ENCODE measurements at places on chromosomes 7 and 10. TPM values are rescaled to one million over a fixed set of nuclear protein-coding genes. Genes with fewer than 3 reads are reported as not detected.

DNA sequence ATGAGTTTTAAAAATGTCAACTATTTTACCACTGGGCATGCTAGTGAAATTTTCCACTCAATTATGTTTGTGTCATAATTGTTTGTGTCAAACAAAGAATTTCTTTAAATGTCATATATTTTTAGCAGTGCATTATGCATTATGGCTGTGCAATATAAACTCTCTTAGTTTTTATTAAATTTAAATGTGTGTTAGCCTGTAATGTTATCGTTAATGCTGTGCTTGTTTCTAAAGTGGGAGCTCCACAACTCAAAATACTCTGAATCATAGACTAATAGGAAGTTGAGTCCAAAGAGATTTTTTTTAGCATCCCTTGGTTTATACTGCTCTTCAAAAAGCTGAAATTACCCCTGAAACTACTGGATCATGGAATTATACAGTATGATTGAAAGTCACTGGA, 26.8 kb downstream of the GNAI1 start:
- no peak for DNase-seq

The DGKI gene
- 4.0 TPM for total RNA-seq

DNA sequence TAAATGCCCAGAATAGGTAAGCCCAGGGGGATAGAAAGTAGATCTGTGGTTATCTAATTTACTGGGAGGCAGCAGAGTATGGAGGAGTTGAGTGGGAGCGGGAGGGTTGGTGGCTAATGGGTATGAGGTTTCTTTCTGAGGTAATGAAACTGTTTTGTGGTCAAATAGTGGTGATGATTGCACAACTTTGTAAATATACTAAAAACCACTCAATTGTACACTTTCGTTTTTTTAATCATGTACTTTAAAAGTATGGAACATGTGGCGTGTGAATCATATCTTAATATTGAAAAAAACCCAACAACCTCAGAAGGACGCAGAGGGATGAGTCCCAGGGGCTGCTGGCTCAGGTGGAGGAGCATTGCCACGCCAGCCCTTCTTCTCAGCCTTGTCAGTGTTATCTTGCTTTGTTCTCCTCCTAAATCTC, 118.1 kb downstream of the WDR11 start:
- DNase-seq = peak; percentile 58

The TUBB8 gene
- total RNA-seq = not detected

GRCh38 chr7:141654551-141654950, 47.4 kb downstream of the DENND11 start:
- peak; percentile 49 for DNase-seq

DNA sequence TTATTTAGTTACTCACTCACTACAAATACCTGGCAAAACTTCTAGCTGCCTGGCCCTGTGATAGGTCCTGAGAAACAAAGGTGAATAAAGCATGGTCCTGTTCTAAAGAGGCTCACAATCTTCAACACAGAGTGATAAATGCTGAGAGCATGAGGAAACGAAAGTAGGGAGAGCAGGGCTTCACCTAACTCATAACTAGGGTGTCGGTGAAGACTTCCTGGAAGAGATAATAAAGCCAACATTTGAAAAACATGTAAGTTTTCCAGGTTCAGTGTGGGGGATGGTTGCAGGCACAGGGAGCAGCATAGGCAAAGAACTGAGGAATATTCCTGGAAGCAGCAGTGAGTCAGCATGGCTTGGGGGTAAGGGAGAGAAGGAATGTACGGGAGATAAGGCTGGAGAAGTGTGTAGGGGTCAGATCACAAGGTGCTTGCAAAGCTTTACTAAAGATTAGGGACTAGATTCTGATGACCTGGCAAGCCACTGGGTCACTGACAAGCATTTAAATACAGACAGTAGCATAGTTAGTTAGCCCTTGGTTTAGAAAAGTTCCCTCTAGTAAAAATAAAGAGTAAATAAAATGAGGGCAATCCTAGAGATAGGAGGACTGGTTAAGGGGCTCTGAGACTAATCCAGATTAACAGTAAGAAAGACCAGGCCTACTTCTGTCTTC, 5.1 kb downstream of the KEL start:
- peak; percentile 42 for DNase-seq

DNA sequence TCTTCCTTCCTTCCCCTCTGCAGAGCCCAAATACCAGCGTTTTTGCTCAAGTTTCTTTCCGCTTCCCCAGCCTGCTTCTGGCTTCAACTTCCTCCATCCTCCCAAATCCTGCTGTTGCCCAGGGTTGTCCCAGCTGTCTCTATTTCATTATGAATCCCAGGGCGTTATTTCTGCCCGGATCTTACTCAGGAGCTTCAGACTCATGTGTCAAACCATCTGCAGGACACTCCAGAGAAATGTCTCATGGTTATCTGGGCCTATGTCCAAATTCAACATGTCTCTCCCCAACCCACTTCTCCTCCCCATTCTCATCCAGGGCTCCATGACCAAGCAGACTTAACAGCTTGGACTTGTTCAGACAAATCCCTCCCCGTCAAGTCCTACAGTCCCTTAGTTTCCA, 15.6 kb downstream of the ARHGAP22 start:
- peak; percentile 93 for DNase-seq

The ADAP1 gene
- total RNA-seq = 1.6 TPM

The BTBD16 gene
- total RNA-seq = not detected

GRCh38 chr10:43461950-43462349, 25.0 kb downstream of the ZNF487 start:
- DNase-seq = peak; percentile 70

The BHLHA15 gene
- not detected for total RNA-seq

DNA sequence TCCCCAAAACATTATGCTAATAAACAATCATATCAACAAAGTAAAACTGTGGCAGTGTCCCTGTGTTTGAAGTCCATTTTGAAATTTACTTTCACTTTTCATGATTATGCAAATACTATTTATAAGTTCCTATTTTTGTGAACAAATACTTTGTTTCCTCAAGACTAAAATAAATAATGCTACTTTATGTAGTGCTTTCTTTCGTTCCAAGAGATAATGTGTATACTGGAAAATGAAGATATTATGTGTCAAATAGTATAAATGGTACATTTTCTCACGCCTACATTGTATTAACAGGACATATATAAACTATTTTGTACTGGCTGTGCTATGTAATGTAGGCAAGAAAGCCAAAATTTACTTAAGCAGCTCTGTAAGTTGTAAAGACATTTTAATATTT, 136.3 kb downstream of the MALRD1 start:
- DNase-seq = no peak

DNA sequence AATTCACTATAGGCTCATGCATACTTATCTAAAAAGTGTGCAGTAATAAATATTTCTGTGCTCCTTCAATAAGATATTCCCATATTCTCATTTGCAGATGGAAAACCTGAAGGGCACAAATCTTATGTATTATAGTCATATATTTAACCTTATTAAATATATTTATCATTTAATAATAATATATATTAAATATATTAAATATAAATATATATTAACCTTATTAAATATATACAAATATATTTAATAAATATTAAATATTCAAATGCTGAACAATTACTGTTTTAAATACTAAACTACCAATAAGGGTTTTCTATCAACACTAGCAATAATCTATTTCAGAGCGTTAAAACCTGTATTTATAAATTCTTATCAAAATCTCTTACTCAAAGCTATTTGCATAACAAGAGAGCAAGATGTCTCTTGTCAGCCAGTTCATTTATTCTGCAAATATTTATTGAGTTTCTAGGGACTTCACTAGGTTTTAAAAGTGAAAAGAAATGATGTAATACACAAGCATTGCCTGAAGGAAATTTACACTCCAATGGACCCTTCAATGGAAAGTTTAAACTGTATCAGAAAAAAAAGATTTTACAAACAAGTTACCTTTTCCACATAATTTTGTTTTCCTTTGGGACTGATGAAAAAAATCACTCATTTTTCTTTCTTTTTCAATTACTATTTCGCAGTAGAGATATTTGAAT, 159.2 kb downstream of the AGMO start:
- no peak for DNase-seq

GRCh38 chr10:30425336-30426075, 8.5 kb upstream of the MAP3K8 start:
- DNase-seq = no peak

GRCh38 chr7:139081584-139081983, 27.9 kb downstream of the ZC3HAV1 start:
- DNase-seq = no peak

GRCh38 chr7:69625238-69625637, 27.0 kb downstream of the AUTS2 start:
- DNase-seq = no peak

- no peak for DNase-seq
Measured at GRCh38 chr10:124606822-124607221, 137.4 kb downstream of the FAM53B start.

GRCh38 chr10:71331736-71332135, 12.7 kb downstream of the SLC29A3 start:
- DNase-seq = no peak

- DNase-seq = no peak
Measured at GRCh38 chr10:1652151-1652550, 85.2 kb downstream of the ADARB2 start.

The DDX21 gene
- 47.2 TPM for total RNA-seq
